ENCODE measurements at places on chromosomes 2 and 18. TPM values are rescaled to one million over a fixed set of nuclear protein-coding genes. Genes with fewer than 3 reads are reported as not detected.

Gene SMYD1
- total RNA-seq: not detected

DNA sequence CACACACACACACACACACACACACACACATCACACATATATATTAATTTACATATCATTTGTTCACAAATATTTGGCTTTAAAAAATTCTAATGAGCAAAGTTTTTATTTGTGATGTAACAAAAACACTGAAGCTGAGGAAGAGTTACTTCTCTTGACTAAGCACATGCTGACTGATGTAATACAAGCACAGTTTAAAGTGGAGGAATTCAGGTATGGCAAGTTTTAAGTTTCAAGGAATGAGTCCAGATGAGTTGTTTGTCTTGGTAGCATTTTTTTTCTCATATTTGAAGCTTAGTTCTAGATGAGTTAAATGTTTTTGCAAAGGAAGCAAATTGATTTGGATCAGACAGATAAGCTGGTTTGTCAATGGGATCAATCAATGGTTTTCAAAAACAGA lies 20.2 kb upstream of the CALCRL start:
- DNase-seq: no peak

Gene KATNAL2
- total RNA-seq: 2.1 TPM

- no peak for DNase-seq
These were observed 330.4 kb upstream of the SMIM21 start for GRCh38 chr18:75757951-75758350.

Data from GM12878 (cell line).